ENCODE measurements at places on chromosomes 7 and 10.

GRCh38 chr10:132882069-132882951 lies 60.1 kb downstream of the CFAP46 start:
- H3K4me3 ChIP-seq, result no peak overlapping the region
- no peak for DNase-seq
- H3K4me1 ChIP-seq, result no peaks in the 10 kb centered on the region
- H3K36me3 ChIP-seq, result no peaks in the 10 kb centered on the region

DNA sequence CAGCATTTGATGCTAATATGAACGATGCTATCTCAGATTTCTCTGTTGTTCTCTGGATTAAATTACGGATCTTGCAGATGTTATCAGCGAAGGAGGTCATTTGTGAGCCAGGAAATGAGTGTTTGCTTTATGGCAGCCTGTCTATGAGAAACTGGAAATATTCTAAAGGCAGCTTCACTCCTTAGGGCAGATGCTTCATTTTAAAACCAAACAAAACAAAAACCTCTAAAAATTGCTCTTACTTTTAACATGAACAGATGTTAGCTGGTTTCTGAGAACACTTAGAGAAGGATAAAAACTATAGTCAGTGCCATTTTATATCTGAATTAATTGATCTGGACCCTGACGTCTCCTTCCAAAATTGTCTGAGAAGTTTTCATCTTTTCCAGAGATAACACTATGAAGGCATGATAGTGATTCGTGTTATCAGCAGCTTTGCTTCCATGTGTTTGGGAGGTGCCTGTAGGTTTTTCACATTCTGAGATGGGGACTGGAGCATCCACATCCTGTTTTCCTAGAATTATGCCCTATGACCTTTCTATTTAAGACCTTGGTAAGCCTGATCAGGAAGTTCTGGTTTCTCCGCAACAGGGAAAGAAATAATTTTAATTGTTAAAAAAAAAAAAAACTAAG lies 53.1 kb downstream of the CPED1 start:
- no peaks in the 10 kb centered on the region for H3K36me3 ChIP-seq
- H3K4me1 ChIP-seq, result no peaks in the 10 kb centered on the region
- no peak overlapping the region for H3K27ac ChIP-seq
- DNase-seq, result no peak
- peaks cover 4% of the 10 kb centered on the region for H3K27me3 ChIP-seq
- no peak overlapping the region for H3K4me3 ChIP-seq

GRCh38 chr7:139913021-139913844 lies 84.2 kb downstream of the TBXAS1 start:
- DNase-seq, result no peak
- peaks cover 18% of the 10 kb centered on the region for H3K4me1 ChIP-seq
- H3K27ac ChIP-seq, result no peak overlapping the region
- H3K36me3 ChIP-seq, result no peaks in the 10 kb centered on the region
- H3K27me3 ChIP-seq, result peaks cover 4% of the 10 kb centered on the region

DNA sequence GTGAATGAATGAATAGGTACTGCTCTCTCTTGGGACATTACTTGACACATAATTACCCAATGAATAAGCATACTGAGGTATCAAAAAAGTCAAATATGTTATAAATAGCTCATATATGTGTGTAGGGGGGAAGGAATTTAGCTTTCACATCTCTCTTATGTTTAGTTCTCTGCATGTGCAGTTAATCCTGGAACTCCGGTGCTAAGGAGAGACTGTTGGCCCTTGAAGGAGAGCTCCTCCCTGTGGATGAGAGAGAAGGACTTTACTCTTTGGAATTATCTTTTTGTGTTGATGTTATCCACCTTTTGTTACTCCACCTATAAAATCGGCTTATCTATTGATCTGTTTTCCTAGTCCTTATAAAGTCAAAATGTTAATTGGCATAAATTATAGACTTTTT lies 1.2 kb downstream of the CFTR start:
- no peaks in the 10 kb centered on the region for H3K4me1 ChIP-seq
- peaks cover 24% of the 10 kb centered on the region for H3K27me3 ChIP-seq
- no peak overlapping the region for H3K27ac ChIP-seq
- H3K4me3 ChIP-seq, result no peak overlapping the region

- H3K36me3 ChIP-seq, result peaks cover 4% of the 10 kb centered on the region
- H3K27ac ChIP-seq, result no peak overlapping the region
- no peak for DNase-seq
- no peak overlapping the region for H3K4me3 ChIP-seq
Measured at GRCh38 chr10:132532749-132533560, 4.6 kb upstream of the INPP5A start.

DNA sequence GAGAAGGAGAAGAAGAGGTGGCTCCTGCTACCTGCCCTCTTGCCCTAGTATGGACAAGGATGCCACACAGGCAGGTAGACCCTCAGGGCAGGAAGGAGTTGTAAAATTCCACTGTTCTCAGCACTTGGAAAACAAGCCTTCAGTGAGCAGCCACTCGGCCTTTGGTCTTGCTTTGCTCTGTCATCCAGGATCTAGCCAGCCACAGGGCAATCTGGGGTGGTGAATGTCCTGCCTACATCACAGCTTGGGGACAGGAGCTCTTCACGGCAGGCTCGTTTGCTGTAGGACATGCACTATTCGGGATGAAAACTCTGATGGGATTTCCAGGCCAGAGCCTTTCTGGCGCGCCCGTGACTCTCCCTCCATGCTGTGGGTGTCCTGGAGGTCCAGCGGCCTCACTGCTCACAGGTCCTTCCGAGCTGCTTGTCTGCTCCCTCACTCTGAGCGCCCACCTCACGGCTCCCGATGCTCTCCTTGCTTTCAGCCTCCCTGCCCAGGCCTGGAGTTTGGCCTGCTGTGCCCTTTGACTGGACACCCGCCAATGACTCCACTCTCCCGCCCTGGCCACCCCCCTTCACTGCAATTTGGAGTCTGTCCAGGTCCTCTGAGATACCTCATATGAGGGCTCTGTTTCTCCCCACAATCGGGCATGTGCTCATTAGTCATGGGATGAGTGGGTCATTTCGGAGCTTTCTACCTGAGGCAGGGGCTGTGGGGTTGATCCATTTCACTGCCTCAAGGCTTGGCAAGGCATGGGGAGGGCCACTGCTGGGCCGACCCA lies 227.2 kb upstream of the GRB10 start:
- H3K36me3 ChIP-seq, result no peaks in the 10 kb centered on the region
- no peaks in the 10 kb centered on the region for H3K27me3 ChIP-seq
- no peak overlapping the region for H3K27ac ChIP-seq
- H3K4me3 ChIP-seq, result no peak overlapping the region

DNA sequence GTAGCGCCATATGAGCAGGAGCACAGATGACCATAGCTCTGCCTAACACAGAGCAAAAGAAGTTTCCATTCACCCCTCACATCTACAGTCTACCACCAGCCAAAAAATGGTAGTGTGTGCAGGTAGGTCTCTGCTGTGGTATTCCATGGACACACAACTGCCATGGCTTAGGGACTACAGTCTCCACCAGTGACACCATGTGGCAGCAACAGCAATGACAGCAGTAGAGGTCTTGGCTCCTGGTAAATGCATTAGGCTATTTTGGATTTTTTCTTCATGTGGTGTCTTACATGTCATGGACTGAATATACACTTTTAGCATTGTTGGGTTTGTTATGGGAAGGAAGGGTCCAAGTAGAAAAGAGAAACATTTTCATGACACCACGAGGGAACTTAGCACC lies 70.1 kb upstream of the CABCOCO1 start:
- peak; percentile 17 for DNase-seq
- H3K27ac ChIP-seq, result no peak overlapping the region

DNA sequence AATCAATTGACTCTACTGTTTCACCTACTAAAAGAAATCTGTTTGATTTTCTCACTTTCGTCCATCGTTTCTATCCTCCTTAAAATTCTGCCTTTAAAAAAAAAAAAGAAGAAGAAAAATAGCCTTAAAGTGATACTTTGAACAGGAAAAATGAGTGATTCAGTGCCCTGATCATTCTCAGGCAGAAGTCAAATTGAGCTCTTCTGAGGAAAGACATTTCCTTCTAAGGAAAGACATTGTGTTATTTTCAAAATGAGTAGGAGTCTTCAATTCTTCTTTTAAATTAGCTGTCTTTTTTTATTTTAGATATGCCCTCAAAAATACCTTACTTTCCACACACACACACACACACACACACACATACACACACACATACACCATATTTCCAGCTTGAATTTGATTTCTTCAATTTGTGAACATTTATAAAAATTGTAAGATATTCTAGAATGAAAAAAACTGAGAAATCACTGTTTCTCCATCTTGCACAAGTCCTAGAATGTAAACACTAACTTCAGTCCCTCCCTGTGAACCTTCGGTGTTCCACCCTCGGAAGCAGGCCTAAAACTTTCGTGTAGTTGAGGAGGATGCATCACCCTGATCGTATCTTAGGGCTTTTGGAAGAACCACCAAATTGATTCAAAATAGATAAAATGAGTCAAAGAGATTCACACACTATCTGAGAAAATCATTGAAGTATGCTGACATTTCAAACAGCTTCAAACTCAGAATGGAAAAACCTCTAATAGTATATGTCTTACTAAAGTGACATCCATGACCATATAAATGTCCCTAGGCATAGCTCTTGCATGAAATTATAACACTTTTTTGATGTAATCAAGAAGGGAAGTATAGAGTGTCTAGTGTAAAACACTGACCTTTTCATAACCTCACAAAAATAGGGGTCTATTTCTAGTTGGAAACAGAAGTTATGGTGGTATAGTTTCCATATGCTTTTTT lies 270.8 kb downstream of the GATA3 start:
- peaks cover 38% of the 10 kb centered on the region for H3K4me1 ChIP-seq
- H3K4me3 ChIP-seq, result peak overlapping the region; percentile 3
- H3K36me3 ChIP-seq, result no peaks in the 10 kb centered on the region
- peak overlapping the region; percentile 65 for H3K27ac ChIP-seq
- peaks cover 1% of the 10 kb centered on the region for H3K27me3 ChIP-seq
- peak; percentile 39 for DNase-seq

DNA sequence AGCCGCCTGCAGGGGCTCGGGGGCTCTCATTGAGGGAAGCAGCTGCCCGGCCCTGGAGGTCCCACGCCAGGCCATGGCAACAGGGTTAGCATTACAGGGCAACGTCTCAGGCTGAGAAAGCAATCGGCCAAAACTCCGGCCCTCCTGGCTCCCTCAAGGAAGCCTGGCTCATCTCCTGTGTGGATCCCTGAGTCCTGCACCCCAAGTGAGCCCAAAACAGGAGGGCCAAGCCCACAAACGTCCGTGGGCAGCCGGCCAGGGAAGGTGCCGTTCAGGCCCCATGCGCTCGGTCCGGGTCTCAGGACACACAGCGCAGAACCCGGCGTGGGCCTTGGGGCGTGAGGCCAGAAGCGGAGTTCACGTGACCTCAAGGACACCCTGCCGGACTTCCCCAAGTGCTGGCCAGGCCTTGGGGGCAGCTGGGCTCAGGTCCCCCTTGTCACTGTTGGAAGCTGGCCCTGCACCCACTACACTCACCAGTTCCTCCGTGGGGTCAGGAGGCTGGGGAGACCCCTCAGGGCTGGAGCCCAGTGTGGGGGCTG lies 8.0 kb upstream of the PWWP2B start:
- H3K4me1 ChIP-seq, result peaks cover 6% of the 10 kb centered on the region
- peak overlapping the region; percentile 15 for H3K27ac ChIP-seq
- H3K4me3 ChIP-seq, result peak overlapping the region; percentile 10
- peak; percentile 43 for DNase-seq
- no peaks in the 10 kb centered on the region for H3K27me3 ChIP-seq

DNA sequence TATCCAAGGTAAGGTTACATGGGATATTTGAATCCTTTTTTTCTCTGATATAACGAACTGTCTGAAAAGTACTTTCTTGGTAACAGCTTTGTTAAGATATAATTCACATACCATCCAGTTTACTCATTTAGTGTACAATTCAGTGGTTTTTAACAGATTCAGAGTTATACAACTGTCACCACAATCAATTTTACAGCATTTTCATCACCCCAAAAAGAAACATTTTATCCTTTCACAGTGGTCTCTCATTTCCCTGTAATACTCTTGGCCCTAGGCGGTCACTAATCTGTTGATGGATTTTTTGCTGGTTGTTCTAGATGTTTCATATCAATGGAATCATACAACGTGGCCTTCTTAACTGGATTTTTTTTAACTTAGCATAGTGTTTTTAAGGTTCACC lies 91.6 kb downstream of the GLCCI1 start:
- H3K27me3 ChIP-seq, result no peaks in the 10 kb centered on the region
- H3K4me3 ChIP-seq, result no peak overlapping the region
- H3K4me1 ChIP-seq, result peaks cover 30% of the 10 kb centered on the region
- DNase-seq, result no peak

DNA sequence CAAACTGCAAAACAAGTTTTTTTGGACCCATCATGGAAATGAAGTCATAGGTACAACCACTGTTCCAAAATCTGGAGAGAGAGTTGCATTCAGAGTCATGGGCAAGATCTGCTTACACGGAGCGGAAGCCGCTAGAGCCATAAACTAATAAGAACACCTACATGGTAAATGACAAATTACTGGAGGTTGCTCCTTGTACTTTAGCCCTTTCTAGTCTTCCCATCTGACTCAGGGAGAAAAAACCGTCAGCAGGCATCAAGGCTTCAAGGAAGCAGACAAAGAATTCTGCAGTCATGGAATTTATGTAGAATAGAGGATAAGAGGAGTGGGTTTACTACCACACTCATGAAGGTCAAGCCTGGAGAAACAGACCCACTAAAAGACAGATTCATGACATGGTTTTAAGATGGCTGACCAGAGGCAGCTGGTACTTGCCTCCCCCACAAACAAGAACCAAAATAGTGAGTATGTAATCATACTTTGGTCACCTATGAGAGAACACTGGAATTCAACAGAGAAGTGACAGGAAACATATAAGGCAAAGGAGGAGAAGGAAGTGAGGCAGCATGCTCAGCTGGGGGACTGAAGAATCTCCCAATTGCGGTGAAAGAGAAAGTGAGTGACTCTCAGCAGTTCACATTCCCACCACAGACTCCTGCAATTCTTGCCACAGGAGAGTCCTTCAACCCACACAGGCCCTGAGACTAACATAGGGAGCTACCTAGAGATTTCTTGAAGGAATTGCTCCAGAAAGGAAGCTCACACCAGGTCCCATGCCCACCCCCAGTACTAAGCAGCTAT lies 42.4 kb upstream of the ASAH2 start:
- H3K27ac ChIP-seq, result no peak overlapping the region
- H3K4me3 ChIP-seq, result no peak overlapping the region
- H3K4me1 ChIP-seq, result no peaks in the 10 kb centered on the region
- DNase-seq, result no peak

GRCh38 chr7:47837826-47838225 lies 110.4 kb downstream of the PKD1L1 start:
- no peak for DNase-seq
- H3K27me3 ChIP-seq, result no peaks in the 10 kb centered on the region
- H3K4me1 ChIP-seq, result no peaks in the 10 kb centered on the region
- no peaks in the 10 kb centered on the region for H3K36me3 ChIP-seq

DNA sequence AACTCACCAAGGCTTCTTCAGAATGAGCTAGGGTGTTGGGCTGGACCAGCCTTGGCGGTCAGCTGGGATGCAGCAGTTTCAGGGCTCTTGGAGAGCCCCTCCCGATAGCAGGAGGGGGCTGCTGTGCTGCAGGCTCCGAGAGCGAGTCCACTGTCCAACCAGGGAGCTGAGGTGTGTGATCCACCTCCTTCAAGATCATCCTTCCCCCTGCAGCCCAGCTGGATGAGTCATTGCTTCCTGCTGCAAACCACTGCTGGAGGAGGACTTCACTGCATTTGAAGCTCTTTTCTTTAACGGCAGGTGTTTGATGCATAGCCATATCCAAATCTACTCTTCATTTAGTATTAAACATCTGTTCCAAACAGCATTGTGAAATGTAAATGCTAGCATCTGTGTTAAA lies 54.2 kb upstream of the EBF3 start:
- H3K27ac ChIP-seq, result no peak overlapping the region
- no peaks in the 10 kb centered on the region for H3K27me3 ChIP-seq
- H3K4me1 ChIP-seq, result peaks cover 6% of the 10 kb centered on the region
- peak; percentile 45 for DNase-seq

- DNase-seq, result no peak
- H3K4me3 ChIP-seq, result no peak overlapping the region
- no peaks in the 10 kb centered on the region for H3K4me1 ChIP-seq
- no peak overlapping the region for H3K27ac ChIP-seq
- no peaks in the 10 kb centered on the region for H3K36me3 ChIP-seq
Measured at GRCh38 chr10:98528166-98528804, 81.5 kb upstream of the HPS1 start.

All from activated CD8-positive, alpha-beta T cell treated with anti-CD3 and anti-CD28 coated beads for 36 hours (primary cell).